Spinal cord (tissue), 10 donors: ENCODE measurements at places on chromosomes 6 and 20. TPM values are rescaled to one million over a fixed set of nuclear protein-coding genes. Genes with fewer than 3 reads are reported as not detected.

Gene HTR1B
- 4.8 TPM for polyA plus RNA-seq

Gene RAB5IF
- 75.7 TPM for polyA plus RNA-seq

Gene SLC22A7
- polyA plus RNA-seq: 0.71 TPM

Gene BIRC7
- polyA plus RNA-seq: 0.29 TPM

Gene ZNF512B
- 43.7 TPM for polyA plus RNA-seq

Gene ZNF165
- 1.9 TPM for polyA plus RNA-seq

Gene ZBTB9
- polyA plus RNA-seq: 12.6 TPM

Gene NELFCD
- 88.6 TPM for polyA plus RNA-seq

Gene SNAP25
- 412 TPM for polyA plus RNA-seq

Gene ALDH8A1
- 1.5 TPM for polyA plus RNA-seq

Gene PROCR
- 17.8 TPM for polyA plus RNA-seq

Gene MAFB
- 15.5 TPM for polyA plus RNA-seq

Gene RRAGD
- polyA plus RNA-seq: 86.3 TPM

Gene SALL4
- 0.54 TPM for polyA plus RNA-seq

Gene IRAK1BP1
- polyA plus RNA-seq: 10.0 TPM

Gene EYS
- polyA plus RNA-seq: 1.3 TPM

Gene PTCHD4
- 0.68 TPM for polyA plus RNA-seq

Gene MYT1
- 21.4 TPM for polyA plus RNA-seq

Gene MLN
- 0.99 TPM for polyA plus RNA-seq

Gene PLG
- 7.7 TPM for polyA plus RNA-seq

Gene OR12D3
- polyA plus RNA-seq: not detected

Gene IP6K3
- 0.22 TPM for polyA plus RNA-seq

Gene C20orf96
- polyA plus RNA-seq: 26.9 TPM

Gene MYCT1
- 6.2 TPM for polyA plus RNA-seq

Gene TSPO2
- 0.38 TPM for polyA plus RNA-seq

Gene RAET1L
- polyA plus RNA-seq: not detected

Gene CST4
- polyA plus RNA-seq: not detected

Gene TNF
- not detected for polyA plus RNA-seq

Gene LINC00237
- polyA plus RNA-seq: 8.5 TPM

Gene AGPAT1
- 158 TPM for polyA plus RNA-seq

Gene C6orf136
- polyA plus RNA-seq: 51.1 TPM

Gene SIGLEC1
- polyA plus RNA-seq: 0.71 TPM

Gene HLA-B
- polyA plus RNA-seq: 126 TPM

Gene EEF1A2
- 690 TPM for polyA plus RNA-seq

Gene FKBP5
- polyA plus RNA-seq: 9.3 TPM

Gene CDK19
- 28.3 TPM for polyA plus RNA-seq

Gene PAK5
- 23.8 TPM for polyA plus RNA-seq

Gene LY6G6D
- 0.51 TPM for polyA plus RNA-seq

Gene SIRPB2
- polyA plus RNA-seq: 1.5 TPM

Gene ROMO1
- 109 TPM for polyA plus RNA-seq

Gene NKAPL
- 2.1 TPM for polyA plus RNA-seq

Gene TUBE1
- polyA plus RNA-seq: 51.5 TPM

Gene AKAP7
- 46.2 TPM for polyA plus RNA-seq

Gene SLC22A1
- polyA plus RNA-seq: 0.35 TPM

Gene GJA10
- polyA plus RNA-seq: not detected

Gene NKAIN2
- 67.0 TPM for polyA plus RNA-seq

Gene DNAH8
- polyA plus RNA-seq: 0.17 TPM

Gene KHDC1L
- 1.6 TPM for polyA plus RNA-seq

Gene SCAF8
- polyA plus RNA-seq: 31.1 TPM

Gene CMTR1
- 45.4 TPM for polyA plus RNA-seq

Gene FAM162B
- polyA plus RNA-seq: 2.4 TPM

Gene KCNK5
- polyA plus RNA-seq: 0.73 TPM

Gene CCDC170
- 2.1 TPM for polyA plus RNA-seq

Gene KIF13A
- polyA plus RNA-seq: 34.7 TPM
